ENCODE measurements at places on chromosomes 12 and 14.

DNA sequence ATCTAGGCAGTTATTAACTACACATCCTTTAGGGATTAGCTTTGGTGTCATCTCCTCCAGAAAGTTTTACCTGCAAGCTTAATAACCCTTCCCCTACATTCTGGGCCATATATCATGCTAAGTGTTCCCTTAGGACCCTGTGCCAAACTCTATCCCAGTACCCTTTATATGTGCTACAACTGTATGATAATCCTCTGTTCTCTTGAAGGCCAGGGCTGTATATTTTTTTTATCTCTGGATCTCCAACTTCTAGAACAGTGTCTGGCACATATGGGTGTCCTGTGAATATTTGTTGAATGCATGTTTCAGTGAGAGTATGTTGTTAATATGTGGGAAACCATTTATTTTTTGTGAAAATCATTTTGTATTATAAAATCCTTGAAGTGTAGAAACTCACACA lies 106.7 kb downstream of the PPM1A start:
- no peak for DNase-seq

DNA sequence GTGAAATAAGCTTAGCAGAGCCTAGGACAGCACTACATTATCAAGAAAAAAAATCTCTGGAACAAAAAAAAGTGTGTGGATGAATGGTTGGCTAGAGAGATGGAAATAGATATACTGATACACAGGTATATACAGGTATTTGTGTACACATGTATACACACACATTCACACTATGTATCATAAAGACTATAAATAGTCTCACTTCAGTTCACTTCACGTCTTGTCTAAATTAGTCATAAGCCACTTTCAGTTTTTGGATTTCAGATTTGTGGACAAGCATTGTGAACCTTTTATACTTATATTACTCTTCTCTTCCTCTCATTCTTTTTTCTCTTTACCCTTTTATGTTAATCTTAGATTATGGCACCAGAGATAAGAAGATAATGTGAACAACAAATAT lies 41.8 kb upstream of the SLC6A15 start:
- no peak for DNase-seq

GRCh38 chr12:19613051-19613535 lies 173.8 kb downstream of the AEBP2 start:
- DNase-seq = no peak

GRCh38 chr14:40936861-40937260 lies 669.8 kb upstream of the LRFN5 start:
- no peak for DNase-seq

DNA sequence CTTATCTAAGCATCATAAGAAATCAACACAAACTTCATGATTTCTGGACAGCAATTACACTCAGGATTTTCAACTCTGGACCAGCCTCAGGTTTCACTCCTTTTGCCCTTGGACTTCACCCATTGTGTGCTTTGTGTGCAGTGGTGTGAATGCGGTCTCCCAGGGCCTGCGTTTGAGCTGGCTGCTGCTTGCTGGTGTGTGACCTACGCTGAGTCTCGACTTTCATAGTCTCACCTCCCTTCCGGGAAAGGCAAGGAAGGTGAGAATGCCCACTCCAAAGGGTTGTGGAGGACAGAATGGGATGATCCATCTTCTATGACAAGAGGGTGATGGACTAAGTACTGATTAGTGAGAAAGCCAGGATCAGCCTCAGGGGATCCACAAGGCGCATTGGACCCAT lies 228.8 kb downstream of the C12orf75 start:
- no peak for DNase-seq

Measured in T follicular helper cell (primary cell).